ENCODE measurements at places on chromosomes 13 and 19.
A peak's percentile ranks its signal among the peaks of the same experiment; 100 is the strongest.

GRCh38 chr13:48436661-48437288 lies 23.9 kb upstream of the LPAR6 start:
- DNase-seq: no peak

DNA sequence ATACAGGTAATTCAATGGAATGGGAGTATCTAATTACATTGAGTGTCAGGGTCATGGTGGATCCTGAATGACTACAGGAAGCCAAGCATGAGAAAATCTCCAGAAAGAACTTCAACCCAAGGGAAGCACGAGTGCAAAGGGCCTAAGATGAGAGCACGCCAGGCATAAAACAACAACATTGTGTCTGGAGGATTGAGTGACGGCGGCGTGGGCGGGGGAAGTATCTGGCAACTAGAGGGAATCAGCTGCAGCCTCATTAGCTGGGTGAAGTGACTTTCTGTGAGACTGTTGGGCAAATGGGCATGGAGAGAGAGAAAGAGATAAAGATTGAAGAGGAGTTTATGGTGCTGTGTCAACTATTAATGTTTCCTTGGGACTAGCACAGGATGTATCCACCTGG lies 194.3 kb downstream of the GPC6 start:
- no peak for DNase-seq

GRCh38 chr13:28890712-28891111 lies 70.6 kb downstream of the MTUS2 start:
- no peak for DNase-seq

DNA sequence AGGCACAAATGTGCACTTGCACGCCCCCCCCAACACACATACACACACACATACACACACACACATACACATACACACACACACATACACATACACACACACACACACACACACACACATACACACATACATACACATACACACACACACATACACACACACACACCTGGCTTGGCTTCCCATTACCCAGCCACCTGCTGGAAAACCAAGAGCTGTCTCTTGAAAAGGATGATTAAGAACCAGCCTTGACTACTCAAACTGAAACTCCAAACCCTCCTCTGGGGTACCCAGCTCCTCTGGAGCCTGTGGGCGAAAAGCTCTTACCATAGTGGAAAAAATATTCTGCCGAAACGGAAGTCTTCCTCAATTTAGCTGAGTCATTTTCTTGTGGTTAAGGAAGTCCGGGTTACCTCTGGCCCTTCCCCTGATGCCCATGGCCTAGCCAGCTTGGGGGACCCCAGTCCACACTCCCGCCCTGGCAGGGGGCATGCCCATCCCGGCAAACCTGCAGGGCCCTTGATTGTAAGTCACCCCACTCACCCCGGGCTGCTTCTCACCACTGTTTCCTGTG lies 21.9 kb downstream of the CEBPA start:
- peak; percentile 35 for DNase-seq

GRCh38 chr19:5326986-5327623 lies 13.5 kb downstream of the PTPRS start:
- no peak for DNase-seq

GRCh38 chr19:50449236-50449899 lies 16.7 kb downstream of the MYBPC2 start:
- no peak for DNase-seq

- no peak for DNase-seq
Measured at GRCh38 chr13:24228852-24229458, 68.4 kb downstream of the SPATA13 start.

GRCh38 chr19:20080656-20081055 lies 2.9 kb downstream of the ZNF90 start:
- DNase-seq: no peak

DNA sequence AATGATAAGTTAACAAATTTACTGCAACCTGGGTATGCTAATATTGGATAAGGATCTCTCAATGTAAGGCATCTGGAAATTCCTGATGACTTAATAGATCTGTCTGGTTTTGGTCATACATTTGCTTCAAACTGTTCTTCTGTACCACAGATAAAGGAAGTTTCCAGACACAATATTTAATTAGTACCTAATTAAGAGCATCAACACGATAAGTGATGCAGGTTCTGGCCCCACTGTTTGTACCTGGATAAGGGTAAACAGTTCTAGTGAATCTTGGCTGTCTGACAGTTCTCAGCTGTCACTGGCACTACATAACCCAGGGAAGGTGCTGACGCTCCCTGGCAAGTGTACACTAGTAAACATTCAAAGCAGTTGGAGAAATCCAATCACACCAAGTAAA lies 165.6 kb downstream of the MZT1 start:
- no peak for DNase-seq

- no peak for DNase-seq
Measured at GRCh38 chr19:16259385-16260159, 61.9 kb downstream of the AP1M1 start.

- DNase-seq: no peak
Measured at GRCh38 chr13:87941226-87941625, 270.1 kb downstream of the SLITRK5 start.

DNA sequence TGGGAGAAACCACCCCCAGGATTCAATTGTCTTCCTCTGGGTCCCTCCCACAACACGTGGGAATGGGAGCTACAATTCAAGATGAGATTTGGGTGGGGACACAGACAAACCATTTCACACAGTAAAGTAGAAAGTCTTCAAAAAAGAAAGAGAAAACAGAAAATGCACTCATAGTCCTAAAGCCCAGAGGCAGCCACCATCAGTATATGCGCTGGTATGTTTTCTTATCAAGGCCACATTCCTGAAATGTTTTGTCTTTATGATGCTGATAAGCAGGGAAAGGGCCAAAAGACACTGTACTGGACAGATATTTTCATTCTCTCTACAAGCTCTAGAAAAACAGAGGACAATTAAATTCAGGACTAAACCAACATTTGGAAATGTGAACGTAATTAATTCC lies 375.8 kb upstream of the TSHZ3 start:
- DNase-seq: no peak

DNA sequence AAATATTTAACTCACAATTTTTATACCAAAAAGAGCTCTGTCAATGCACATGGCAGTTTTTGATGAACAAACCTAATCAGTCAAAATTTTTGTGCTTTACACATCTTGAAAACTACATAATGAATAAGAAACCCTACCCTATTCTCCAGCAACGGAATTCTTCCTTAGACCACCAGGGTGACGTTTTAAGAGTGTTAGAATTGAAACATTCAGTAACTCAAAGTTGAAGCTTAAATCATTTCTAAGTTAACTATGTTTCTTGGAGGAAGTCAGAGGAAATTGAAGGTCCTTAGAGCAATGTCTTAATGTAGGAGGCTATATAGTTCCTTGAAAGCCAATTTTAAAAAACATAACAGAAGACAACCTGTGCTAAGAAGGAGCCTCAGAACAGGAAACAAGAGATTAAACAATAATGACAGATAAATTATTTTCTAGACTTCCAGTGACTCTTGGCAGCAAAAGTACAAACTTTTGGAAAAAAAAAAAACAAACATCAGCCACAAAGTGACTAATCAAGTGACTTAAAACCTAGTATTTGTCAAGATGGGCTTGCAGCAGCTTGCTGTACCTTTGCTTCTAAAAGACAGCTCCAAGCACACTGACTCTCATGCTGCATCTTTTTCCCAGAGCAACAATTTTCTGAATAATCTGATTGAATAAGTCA lies 6.2 kb downstream of the SPRY2 start:
- DNase-seq: no peak

GRCh38 chr13:72850959-72851677 lies 69.2 kb downstream of the PIBF1 start:
- no peak for DNase-seq

GRCh38 chr19:3725640-3726310 lies 17.6 kb downstream of the TJP3 start:
- DNase-seq: no peak

DNA sequence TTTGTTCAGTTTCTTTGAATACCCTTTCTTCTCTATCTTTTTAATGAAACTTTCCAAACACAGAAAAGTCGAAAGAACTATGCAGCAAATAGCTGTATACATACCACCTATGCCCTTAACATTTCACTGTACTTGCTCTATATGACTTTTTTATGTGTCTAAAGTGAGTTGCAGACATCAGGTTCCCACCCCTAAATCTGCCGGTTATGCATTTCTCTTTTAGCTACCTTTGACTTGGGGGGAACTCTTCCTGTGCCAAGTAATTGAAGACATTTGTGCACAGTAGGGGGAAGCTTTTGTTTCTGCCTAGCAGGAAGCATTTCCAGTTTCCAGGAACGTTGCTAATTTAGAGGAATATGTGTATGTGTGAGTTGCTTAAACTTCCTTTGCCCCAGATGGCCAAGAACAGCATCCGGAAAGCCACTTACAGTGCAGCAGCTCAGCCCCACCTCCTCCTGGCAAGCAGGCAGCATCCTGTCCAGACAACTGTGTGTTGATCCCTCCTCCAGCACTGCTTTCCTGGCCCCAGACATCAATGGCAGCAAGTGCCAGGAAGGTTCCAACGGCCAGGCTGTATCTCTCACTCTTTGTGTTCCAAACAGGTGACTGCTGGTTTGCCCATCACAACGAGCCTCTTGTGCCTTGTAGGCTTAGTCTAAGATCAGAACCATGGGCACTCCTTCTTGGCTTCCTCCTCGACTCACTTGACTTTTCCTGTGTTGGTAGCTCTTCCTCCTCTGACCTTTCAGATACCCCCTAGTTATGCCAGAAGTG lies 14.7 kb upstream of the GRAMD1A start:
- DNase-seq: no peak

- no peak for DNase-seq
Measured at GRCh38 chr13:110907951-110908898, 6.6 kb downstream of the ANKRD10 start.

DNA sequence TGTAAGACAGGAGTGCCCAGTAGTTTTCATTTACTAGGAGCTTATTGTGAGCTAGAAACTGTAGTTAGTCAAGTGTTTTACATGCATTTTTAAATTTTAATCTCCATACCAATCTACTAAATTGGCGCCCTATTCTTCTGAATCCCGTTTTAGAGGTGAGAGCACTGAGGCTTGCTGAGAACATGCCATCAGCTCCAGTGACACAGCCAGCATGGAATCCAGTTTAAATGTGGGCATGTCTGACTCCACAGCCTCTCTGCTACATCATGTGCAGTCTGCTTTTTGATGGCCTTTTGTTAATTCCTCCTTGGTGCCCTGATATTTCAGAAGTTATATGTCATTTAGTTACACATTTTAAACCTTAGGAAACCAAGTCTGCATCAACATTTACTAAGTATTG lies 325.4 kb downstream of the DLEU7 start:
- no peak for DNase-seq

- no peak for DNase-seq
Measured at GRCh38 chr19:45253396-45254027, 2.4 kb downstream of the MARK4 start.

- no peak for DNase-seq
Measured at GRCh38 chr19:39112338-39112890, 13.2 kb upstream of the PAK4 start.

GRCh38 chr13:109389456-109389855 lies 396.9 kb downstream of the IRS2 start:
- no peak for DNase-seq

DNA sequence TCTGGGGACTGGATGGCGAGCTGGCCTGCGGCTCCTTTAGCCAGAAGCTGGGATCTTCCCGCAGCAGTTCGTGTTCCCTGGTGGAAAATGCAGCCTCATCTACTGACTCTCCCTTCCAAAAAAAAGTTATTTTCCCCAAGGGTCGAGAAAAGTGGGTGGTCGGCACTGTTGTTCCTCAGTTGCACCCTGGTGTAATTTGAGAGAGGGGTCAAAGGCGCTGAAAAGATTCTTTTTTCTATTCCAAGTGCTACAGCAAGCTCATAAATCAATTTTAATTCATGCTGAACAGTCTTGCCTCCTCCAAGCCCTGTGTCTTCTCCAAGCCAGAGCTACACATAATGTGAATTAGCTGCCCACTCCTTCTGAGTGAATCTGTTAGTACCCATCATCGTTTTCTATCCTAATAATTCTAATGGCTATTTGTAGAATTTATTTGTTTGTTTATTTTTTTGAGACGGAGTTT lies 774 bp downstream of the SLC25A15 start:
- no peak for DNase-seq

DNA sequence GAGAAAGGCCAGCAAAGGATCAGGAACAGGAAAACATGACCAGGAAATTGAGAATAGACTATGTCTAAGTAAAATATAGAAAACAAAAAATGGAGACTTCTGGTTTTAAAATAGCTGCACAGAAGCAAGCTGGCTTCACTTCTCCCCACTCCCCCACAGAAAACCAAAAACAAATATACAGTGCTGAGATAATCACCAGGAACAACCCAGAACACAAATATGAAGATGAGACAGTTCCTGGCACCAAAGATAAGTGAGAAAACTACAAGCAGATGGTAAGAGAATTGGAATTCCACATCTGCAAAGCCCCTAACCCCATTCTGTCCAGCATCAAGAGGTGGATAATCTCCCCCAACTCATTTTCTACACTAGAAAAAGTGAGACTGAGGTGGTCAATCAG lies 397.7 kb downstream of the SUCLA2 start:
- no peak for DNase-seq

DNA sequence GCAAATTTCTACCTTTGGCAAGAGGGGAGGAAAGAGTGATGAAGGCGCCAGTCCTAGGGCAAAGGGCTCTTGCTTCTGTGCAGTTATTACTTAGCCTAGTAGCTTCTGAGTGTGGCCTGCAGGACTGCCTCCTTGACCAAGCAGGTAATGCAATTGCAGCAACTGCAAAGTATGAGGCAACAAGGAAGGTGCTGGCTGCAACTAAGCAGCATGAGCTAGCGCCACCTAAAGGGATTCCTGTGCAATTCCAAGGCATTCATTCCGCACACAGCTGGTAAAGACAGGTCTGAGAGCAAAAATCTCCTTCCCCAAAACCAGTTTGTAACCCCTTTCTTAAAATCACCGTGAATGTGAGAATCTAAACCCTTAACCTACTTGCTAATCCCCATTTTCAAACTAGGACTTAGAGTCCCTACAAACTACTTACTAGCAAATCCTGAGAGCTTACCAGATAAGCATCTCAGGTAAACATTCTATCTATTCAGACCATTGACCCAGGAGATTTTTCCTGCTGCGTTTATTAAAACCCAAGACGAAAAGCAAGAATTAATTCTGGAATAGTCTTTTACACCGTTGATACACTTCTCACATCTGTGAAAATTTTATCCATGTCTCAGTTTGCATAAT lies 62.9 kb downstream of the DCT start:
- no peak for DNase-seq

GRCh38 chr19:32233091-32233490 lies 112.3 kb upstream of the ZNF507 start:
- no peak for DNase-seq
